ENCODE measurements at places on chromosomes 16 and 17.

GRCh38 chr16:14423344-14423743, 206.7 kb downstream of the PARN start:
- DNase-seq, result no peak

GRCh38 chr17:39777534-39778365, 40.0 kb downstream of the GRB7 start:
- no peak for DNase-seq

GRCh38 chr17:56910509-56911235, 3.2 kb downstream of the TRIM25 start:
- no peak for DNase-seq

DNA sequence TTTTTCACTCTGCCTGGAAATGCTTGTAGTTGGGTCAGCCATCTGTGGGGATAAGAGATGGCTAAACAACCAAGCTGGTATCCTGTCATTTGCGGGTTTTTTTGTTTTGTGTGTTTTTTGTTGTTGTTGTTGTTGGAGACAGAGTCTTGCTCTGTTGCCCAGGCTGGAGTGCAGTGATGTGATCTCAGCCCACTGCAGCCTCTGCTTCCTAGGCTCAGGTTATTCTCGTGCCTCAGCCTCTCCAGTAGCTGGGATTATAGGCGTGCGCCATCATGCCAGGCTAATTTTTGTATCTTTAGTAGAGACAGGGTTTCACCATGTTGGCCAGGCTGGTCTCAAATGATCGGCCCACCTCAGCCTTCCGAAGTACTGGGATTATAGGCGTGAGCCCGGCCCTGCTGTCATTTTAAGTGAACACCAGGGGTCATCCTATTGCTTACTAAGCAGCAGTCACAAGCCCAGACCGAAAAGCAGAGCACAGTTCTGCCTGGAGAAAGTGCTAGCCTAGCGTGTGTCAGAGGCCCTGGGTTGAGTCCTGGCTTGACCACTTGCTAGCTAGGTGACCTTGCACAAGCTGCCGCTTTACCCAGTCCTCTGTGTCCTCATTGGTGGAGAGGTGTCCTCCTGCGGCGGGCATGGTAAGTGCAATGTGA, 4.6 kb downstream of the SMCR8 start:
- peak; percentile 2 for DNase-seq

DNA sequence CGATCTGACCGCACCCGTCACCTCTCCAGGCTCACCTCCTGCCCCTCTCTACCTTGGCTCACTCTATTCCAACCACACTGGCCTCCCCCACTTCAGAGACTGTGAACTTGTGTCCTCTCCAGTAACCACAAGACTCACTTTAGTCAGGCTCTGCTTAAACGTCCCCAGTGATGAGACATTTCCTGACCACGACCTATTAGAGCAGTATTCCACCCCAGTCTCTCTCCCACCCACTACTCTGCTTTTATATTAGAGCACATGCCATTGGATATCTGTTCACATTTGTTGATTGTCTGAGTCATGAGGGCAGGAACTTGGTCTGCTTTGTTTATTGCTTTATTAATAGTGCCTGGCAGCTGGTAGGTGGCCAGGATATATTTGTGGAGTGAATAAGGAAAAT, 20.1 kb downstream of the COX11 start:
- no peak for DNase-seq

DNA sequence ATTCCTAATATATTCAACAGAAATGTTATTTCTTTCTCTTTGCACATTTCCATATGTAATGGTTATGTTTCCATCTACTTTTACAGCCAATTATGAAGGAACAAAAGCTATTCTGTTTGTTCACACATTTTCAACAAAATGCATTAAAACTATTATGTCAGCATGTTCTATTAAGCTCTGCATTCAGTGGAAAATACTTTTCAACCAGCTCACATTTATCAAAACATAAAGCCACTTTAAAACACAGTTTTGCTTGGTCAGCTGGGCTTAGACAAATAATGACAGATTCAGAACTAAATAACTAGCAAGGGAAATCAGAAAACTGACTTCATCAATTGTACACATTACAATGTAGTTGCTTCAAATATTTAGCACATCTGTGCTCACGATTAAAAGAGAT, 6.9 kb downstream of the SALL1 start:
- DNase-seq, result no peak

- no peak for DNase-seq
These were observed 53.2 kb downstream of the CPPED1 start for GRCh38 chr16:12750554-12750918.

DNA sequence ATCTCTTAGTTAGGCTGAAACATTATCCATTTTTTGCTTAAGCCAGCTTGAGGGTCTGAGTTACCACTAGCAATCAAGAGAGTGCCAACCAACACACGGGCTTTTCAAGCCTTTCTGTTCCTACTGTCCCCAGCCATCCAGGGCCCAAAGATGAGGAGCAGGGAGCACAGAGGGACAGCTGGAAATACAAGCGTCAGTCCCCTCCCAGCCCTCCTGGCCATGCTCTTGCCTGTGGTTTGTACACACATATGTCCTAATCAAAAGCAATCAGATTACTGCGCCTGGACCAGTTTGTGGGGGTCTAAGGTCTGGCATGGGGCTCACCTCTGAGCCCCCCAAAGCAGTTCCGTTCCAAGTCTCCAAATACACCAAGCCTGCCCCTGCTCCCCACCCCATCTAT, 3.5 kb downstream of the CORO7 start:
- DNase-seq, result no peak

DNA sequence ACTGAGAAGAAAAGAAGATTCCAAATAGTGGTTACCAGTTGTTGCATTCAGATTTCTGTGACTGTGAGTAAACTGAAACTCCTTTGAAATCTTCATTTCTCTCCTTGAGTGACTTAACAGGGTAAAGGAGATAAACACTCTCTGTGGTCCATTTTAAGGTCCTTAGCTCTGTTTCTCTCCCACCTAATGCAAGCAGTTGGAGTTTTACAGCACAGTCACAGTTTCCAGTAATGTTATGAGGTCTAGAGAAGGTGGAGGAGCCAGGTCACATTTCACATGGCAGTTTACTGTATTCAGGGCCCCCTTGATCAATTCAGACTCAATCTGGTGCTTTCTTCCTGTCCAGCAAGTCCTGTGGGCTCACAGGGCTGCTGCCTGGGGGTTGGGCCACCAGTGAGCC, 32.2 kb upstream of the SLC12A3 start:
- no peak for DNase-seq

DNA sequence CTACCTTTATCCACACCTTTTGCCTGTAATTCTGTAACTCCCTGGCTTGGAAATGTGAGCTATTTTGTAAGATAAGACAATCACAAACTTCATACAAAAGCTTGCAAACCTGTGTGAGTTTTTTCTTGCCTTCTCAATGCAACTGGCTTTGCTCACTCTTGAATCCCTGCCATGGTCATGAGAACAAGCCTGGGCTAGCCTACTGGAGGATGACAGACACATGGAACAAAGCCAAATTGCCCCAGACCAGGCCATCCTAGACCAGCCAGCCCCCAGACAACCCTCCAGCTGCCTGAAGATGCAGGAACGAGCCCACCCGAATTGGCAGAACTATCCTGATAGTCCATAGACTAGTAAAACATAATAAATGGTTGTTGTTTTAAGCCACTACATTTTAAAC, 466.6 kb upstream of the ERCC4 start:
- no peak for DNase-seq

GRCh38 chr17:37340804-37341203, 35.0 kb upstream of the C17orf78 start:
- no peak for DNase-seq

- DNase-seq, result no peak
These were observed 988 bp downstream of the CIAO3 start for GRCh38 chr16:739560-740458.

GRCh38 chr16:85172455-85173145, 60.3 kb upstream of the CIBAR2 start:
- peak; percentile 26 for DNase-seq

- no peak for DNase-seq
These were observed 22.6 kb downstream of the NDE1 start for GRCh38 chr16:15672514-15673167.

DNA sequence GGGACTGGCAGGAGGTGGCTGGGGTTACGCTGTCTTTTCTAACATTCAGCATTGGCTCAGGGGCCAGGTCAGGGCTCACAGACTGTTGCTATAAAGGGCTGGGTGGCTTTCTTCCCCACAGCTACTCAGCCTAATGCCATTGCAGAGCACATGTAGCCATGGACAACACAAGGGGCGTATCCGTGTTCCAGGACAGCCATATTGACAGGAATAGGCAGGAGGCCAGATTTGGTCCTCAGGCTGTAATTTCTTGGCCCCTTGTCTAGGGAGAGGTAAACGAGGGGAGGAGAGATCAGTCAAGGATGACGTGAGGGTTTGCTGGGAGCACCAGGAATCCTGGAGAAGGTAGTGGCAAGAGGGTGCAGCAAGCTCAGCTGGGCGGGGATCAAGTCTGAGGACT, 21.2 kb upstream of the MYO15B start:
- DNase-seq, result no peak

- DNase-seq, result no peak
These were observed 44.8 kb downstream of the BEAN1 start for GRCh38 chr16:66471716-66472393.

GRCh38 chr16:3281222-3281820, 2.0 kb upstream of the ZNF263 start:
- DNase-seq, result no peak

DNA sequence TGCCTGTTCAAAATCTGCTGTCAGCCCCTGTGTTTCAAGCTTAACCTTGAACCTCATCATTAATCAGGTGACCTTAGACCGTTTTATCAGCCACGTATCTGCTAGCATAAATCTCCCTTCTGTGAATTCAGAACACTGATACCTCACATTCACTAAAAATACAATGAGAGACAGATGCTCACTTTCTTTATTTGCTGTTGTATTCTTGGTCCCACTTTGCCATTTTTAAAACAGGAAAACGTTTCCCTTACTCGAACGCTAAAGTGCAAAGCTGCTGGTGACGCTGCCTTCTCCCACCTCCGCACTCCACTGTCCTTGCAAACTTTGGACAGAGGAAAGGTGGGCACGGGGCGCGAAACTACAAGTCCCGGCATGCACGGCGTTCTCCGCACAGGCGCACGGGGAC, 220 bp upstream of the ARHGAP44 start:
- no peak for DNase-seq

- peak; percentile 1 for DNase-seq
These were observed 31.6 kb downstream of the SERPINF1 start for GRCh38 chr17:1793447-1793806.

DNA sequence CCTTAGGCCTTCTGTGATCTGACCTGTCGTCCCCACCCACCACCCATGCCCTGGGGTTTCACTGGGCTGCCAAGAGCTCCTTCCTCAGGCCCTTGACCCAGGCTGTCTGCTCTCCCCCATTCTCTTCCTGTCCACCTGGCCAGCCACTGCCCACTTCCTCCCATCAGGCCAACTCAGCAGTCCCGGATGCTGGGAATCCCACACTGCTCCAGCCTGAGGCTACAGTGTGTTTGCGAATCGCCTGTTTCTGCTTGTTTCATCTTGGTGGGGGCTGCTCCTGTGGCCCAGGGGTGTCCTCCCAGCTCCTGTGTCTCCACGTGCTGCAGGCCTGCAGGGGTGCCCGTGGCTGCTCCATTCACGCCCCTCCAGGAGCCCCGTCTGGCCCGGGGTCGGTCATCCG, 839 bp upstream of the METRN start:
- no peak for DNase-seq

DNA sequence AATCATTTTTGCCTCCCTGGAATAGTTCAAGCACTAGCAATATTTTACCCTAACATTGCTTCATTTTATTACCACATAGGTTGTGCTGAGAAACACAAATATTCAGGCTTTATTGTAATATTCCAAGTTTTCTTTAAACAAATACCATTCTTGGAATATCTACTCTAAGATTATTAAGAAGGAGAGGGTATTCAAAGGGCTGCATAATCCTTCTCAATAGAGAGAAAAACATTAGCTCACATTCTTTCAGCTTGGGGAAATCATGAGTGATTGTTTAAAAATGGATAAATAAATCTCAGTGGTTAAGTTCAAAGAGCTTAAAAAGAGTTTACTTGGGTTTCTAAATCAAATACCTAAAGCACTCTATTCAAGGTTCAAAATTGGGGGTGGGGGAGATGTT, 111.9 kb upstream of the CORO6 start:
- DNase-seq, result no peak

DNA sequence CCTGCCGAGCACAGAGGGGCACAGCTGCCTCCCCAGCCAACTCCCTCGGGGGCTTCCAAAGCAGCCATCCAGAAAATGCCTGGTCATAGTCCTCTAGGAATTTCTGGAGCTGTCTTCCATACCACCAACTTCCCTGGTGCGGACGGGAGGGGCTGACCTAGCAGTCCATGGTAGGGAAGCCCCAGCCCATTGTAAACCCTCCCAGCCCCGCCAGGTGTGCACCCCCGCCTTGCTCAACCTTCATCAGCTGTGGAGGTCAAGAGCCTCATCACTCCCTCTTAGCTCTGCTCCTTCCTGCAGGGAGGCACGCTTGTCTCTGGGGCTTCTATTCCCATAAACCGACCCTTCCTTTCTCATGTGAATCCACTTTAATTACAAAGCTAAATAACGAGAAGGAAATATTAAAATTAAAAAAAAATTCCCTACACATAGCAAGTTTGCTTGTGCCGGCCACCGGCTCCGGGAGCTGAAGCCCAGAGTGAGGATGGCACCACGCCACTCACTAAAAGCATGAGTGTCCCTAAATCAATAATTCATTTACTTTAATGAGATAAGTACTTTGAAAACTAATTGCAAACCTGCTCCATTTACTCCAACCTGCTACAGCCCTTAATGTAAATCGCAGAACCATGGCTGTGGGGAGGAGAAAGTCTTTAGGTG, 181.4 kb downstream of the ENGASE start:
- no peak for DNase-seq

- DNase-seq, result no peak
These were observed 218.2 kb downstream of the WWOX start for GRCh38 chr16:78317564-78318240.

DNA sequence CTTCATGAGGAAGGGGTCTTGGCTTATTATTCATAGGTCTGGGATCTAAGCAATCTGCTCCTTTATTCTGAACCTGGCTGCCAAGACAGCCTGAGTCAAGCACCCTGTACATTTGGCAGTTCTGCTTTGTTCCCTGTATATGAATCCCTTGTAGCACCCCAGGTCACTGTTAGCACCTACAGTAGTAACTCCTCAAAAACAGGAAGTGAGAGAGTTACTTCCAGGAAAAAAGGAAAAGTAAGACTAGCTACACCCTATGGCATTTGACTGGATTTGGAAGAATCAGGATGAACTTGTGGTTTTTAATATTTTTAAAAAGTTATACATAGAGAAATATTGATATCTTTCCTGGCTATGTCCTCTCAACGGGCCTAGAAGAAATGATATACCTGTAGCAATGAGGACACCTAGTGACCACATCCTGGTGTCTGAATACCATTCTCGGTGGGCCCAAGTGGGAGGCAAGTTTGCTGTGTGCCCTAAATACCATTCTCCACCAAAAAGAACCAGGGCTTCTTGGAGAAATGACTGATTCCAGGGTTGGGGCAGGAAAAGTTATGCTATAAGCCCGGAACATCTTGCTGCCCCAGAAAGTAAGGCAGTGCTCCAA, 9.9 kb downstream of the ANKRD40 start:
- DNase-seq, result no peak
